ENCODE measurements at places on chromosomes 6 and 20. TPM values are rescaled to one million over a fixed set of nuclear protein-coding genes. Genes with fewer than 3 reads are reported as not detected.

Gene PRRT1
- total RNA-seq, result 1.4 TPM

Gene SIRPB1
- 4.3 TPM for total RNA-seq

Gene ADAM33
- total RNA-seq, result not detected

Gene CLIC5
- 0.74 TPM for total RNA-seq

Gene PHF3
- 46.2 TPM for total RNA-seq

Gene BTBD9
- 7.0 TPM for total RNA-seq

Gene TREM1
- 0.30 TPM for total RNA-seq

Gene C6orf141
- total RNA-seq, result 0.33 TPM

Gene NAPB
- total RNA-seq, result 7.2 TPM

Gene KIAA1755
- not detected for total RNA-seq

Gene BPIFB2
- total RNA-seq, result not detected

Gene FUCA2
- 9.1 TPM for total RNA-seq

Gene ASIP
- total RNA-seq, result not detected

Gene RBPJL
- not detected for total RNA-seq

Gene TOMM34
- 72.9 TPM for total RNA-seq
